ENCODE measurements at places on chromosomes 3 and 15.

- no peak for DNase-seq
Measured at GRCh38 chr15:44781128-44781810, 44.9 kb downstream of the TRIM69 start.

- DNase-seq = no peak
Measured at GRCh38 chr3:117603097-117603496, 893.5 kb downstream of the TUSC7 start.

- no peak for DNase-seq
Measured at GRCh38 chr3:155404486-155404885, 111.0 kb upstream of the STRIT1 start.

DNA sequence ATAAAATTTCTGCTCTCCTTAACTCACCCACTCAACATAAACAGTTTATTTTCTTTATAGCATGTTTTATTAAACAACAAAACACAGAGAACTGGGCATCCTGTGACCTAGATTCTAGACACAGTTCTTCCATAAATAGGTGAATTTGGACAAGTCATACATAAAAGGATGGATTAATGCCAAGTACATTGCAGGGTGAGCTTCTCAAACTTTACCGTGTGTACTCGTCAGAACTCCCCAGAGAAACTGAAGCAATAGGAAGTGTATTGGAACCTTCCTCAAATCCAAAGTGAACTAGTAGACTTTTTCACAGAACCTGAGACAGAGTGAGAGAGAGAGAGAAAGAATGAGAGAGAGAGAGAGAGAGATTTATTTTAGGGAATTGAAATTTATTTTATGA is 139.7 kb downstream of the CD47 start:
- DNase-seq = no peak

DNA sequence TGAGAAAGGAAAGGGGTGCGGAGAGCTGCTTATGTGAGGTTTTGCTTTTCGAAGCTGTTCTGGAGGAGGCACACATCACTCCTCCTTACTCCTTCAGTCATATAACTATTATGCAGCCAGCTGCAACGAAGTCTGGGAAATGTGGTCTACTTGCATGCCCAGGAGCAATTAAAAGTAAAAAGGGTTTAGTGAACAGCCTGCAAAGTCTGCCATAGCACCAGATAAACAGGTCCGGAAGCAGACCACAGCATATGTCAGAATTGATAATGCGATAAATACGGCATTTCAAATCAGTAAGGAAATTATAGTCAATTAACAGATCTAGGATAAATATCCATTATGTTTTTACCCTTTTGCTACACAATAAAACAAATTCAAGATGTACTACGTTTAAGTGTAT is 99.5 kb downstream of the POLR2M start:
- no peak for DNase-seq

DNA sequence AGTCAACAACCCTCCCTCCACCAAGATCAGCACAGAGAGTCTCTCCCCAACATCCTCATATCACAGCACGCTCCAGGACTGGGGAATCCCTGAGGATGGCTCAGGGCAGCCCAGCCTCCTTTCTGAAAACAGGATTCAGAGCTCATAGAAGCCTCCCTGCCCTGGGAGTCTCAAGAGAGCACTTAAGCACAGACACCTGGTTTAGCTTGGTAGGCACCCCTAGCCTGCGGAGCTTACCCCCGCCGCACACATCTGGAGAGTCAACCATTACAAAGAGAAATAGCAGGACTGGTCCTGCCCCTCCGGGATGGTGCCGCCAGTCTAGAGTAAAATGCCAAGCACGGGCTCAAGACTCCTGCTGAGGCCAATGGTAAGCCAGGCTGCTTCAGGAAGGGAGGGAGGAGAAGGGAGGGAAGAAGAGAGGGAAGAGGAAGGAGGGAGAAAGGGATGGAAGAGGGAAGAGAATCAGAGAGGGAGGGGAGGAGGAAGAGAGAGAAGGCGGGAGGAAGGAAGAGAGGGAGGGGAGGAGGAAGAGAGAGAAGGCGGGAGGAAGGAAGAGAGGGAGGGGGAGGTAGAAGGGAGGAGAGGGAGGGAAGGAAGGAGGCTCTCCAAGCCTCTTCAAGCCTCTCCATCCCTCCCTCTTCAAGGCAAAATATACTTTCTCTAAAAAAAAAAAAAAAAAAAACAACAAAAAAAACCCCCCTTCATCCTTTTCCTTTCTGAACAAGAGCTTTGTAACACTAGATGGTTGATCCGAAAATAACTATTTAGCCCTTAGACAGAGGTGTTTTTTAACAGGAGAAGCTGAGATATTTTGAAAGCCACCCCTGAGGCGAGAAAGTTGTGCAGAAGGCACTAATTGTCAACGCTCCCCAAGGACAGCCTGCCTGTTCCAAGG is 278.6 kb upstream of the TLE3 start:
- DNase-seq = no peak

DNA sequence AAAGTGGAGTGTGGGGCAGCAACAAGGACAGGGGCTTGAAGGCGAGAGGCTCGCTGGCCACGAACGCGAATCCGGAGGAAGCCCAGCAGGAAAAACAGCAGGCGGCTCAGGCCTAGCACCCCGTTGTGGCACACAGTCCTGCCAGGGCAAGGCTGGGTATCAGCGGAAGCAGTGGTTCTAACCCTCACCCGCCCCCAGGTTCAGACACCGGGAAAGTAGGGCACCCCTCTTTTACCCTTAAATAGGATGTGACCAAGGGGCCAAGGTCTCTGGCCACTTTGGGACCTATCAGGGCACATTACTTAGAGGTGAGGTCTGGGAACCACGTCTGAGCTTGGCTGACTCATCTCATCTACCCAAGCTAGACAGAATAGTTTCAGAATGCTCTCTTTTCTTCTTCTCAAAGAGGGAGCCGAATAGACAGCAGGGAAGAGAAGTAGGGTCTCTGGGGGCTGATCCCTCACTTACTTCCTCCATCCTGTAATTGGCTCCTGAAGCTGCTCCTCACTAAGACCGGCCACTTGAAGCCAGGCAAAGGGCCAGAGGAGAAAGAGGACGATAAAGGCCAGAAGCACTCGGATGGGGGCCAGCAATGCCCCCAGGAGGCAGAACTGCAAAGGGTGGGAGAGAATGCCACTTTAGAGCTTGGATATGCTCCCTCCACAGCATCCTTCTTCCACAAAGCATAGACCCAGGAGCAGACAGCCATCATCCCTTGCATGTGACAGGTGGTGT is 1.7 kb downstream of the LPCAT4 start:
- DNase-seq = no peak

GRCh38 chr3:14438262-14438661 is 35.9 kb downstream of the SLC6A6 start:
- DNase-seq = no peak

- no peak for DNase-seq
Measured at GRCh38 chr15:65286069-65286703, 497 bp downstream of the PARP16 start.

DNA sequence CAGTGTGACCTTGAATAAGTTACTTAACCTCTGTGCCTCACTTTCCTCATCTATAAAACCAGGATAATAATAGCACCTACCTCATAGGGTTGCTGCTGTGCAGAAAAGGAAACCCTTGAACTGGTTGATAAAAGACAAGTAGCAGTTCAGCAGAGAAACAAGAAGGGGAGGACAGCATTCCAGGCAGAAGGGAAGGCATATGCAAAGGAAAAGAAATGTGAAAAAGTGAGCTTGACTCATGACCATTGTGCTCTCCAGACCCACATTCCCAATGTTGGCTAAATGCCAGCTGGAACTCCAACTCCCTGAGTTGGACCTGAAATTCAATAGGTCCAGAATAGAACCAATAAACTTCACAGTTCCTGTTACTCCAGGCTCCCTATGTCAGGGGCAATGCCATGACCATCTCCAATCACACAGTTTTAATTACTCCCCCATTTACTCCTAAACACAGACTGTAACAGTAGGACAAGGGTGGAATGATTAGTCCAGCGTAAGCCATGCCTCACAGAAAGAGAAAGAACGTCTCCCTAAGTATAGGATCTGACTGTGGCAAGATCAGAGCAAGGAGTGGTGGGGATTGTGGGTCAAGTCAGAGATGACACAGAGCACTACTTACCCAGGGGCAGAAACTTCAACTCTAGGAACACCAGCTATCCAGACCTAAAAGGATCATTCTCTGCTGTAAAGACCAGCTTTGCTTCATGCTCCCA is 26.9 kb downstream of the PRKAR2A start:
- no peak for DNase-seq

DNA sequence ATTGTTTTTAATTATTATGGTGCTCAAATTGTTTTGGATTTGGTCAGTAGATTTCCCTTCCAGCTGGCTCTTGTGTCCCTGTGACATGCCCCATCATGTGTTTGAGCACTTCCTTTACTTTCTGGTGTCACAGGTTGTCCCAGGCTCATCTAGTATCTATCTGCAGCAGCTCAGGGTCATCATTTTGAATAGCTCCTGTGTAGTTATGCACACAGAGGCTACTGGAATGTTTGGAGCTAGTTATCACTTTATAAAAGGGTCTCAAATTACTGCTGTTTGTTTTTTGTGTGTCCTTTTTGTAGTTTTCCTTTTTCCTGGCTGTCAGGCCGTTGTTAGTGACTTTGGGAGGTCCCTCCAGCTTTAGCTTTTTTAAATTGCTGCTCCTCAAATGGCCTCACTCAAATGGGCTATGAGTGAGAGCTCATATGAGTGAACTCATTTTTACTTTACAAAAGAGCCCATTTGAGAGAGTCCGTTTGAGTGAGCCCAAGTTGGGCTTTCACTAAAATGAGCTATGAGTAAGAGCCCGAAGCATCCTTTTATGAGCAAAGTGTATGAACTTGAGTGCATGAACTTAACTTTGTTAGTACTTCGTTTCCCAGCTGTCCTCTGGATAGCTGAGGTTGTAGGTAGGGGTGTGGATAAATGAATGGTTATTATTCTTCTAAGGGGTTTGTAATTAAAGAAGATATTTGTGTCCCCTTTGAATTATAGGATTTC is 43.8 kb downstream of the SQOR start:
- DNase-seq = no peak

DNA sequence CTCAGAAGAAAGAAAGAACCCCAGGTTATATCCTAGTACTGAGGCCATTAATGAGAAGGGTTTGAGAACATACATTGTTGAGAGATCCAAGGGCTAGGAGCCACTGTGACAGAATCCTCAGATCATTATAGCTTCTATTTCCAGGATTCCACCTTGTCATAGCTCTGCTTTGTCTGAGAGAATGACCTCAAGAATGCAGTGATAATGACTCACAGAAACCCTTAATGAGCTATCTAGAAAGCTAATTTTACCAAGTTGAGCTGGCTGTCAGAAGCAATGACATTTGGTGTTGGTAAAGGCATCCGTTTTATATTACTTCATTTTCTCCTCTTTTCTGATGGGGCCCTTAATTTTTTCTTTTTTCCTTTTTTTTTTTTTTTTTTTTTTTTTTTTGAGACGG is 10.9 kb downstream of the TRIP4 start:
- no peak for DNase-seq

DNA sequence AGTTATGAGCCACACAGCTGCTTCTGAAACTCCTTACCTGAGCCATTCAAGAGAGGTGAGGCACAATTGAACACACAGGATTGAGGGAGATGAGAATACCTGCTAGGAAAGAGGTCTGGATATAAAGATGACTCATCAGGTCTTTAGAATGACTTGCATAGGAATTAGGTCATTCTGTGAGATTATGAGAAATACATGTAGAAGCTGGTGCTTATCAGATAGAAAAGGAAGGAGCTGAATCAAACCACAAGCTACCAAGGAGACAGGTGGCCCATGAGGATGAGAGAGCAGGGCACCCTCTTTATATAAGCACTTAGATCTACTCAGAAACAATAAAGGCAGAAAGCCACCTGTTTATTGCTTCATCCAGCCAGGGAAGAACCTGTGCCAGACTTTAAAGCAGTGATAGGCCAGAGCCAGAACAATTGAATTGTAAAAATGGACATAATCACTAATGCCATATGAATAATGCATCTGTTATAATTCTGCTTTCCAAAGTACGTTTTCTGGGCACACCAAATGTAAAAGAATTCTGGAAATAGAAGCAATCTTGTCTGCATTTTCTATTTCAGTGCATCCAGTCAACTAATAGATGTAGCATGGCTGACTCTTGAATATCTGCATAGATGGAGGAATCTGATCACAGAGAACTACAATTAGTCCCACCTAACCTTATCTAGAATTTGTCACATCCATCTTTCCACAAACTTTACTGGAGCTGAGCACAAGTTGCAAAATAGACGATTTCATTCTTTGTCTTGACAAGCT is 74.9 kb downstream of the PIK3R4 start:
- DNase-seq = no peak

GRCh38 chr3:112550859-112551258 is 10.9 kb downstream of the ATG3 start:
- no peak for DNase-seq

GRCh38 chr3:141898908-141899307 is 22.5 kb downstream of the ATP1B3 start:
- DNase-seq = no peak

DNA sequence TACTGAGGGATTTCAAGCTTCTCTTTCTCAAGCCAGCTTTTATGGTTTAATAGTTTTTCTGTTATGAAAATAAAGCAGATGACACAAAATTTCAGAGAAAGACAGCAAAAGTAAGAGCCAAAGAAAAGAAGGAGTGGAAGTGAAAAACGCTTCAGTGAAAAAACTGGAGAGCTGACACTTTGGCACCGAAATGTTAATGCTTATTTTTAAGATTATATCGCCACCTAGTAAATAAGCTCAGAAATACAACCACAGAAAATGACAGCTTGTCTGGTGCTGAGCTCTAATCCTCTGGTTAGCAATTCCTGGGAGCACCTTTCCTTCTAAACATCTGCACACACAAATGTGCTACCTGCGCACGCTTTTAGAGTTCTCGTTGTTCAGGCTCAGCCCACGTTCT is 101.6 kb downstream of the ZPLD1 start:
- DNase-seq = no peak

GRCh38 chr3:116413319-116413718 is 32.0 kb downstream of the LSAMP start:
- no peak for DNase-seq

- no peak for DNase-seq
Measured at GRCh38 chr15:40340740-40341400, at the start of gene CCDC9B. Gene CCDC9B (minus strand): TSS chr15:40340939. CDS start chr15:40340819, 120 bp downstream.
